Stimulated activated CD8-positive, alpha-beta memory T cell treated with anti-CD3 and anti-CD28 coated beads, Interleukin-15, amount 100 ng/mL, for 24 hours (primary cell): ENCODE measurements at places on chromosomes 12 and 14.

DNA sequence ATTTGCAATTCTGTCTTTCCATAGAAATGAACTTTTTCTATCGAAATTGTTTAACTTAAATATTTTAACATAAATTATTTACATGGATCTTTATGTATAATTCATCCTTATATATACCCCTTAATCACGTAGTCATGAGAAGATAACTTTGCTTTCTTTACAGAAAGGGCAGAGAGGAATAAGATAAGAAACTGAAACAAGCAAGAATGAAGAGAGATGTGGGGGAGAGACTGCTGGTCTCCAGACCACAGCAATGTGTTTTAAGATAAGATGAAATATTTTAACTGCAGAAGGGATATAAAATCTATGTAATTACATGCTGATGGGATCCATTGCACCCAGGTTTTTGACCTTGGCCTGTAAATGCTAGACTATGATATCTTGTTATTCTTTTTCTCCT is 34.7 kb upstream of the DNM1L start:
- DNase-seq, result no peak

GRCh38 chr12:10119066-10119465 is 10.9 kb downstream of the CLEC7A start:
- no peak for DNase-seq

DNA sequence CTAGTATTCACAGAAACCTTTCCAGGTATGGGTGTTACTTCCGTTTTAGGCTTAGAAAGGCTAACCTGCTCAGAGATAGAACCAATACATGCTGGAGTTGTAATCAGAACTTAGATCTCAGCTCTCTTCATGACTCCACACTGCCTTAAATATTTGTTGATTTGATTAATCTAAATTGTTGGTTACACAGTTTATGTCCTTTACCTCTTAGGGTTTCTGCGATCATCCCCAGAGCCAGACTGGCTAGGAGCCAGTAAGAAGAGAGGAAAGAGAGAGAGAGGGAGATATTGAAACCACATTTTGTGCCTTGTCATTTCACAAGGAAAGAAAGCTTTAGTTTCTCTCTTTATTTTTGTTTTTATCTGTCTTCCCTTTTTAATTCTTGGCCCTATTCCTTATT is 16.8 kb upstream of the MGP start:
- no peak for DNase-seq

- no peak for DNase-seq
These were observed 29.8 kb downstream of the LRRIQ1 start for GRCh38 chr12:85065837-85066482.

- DNase-seq, result no peak
These were observed 607 bp downstream of the OS9 start for GRCh38 chr12:57694459-57695019.

DNA sequence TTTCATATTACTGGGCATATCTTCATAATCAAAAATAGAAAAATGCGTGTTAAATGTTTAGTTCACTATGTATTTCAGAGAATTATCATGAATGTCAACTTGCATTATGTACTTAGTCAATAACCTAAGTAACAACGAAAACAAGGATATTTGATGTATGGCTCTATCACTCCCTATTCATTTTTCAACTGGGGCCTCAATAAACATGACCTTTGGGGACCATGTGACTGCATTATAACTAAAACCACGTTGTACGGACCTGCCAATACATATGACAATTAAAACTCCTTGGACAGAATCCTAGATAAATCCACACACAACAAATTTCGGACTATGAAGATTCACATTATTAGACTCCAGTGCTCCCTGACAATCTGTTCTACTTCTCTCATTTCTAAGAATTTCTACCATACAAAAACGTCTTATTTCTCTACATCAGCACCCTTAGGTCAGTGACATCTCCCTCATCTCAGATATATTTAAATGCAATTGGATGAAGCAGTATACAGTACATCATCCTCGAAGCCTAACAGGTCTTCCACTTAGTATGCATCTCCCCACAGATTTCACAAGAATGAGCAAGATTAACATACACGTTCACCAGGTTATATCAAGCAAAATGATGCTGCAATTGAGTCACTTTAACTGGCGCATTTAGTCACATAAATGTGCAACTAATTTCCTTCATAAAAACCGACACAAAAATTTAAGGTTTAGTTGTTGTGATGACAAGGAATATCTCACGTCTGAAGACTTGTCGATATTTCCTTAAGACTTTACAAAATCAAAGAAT is 1.5 kb downstream of the UBE2N start:
- no peak for DNase-seq

DNA sequence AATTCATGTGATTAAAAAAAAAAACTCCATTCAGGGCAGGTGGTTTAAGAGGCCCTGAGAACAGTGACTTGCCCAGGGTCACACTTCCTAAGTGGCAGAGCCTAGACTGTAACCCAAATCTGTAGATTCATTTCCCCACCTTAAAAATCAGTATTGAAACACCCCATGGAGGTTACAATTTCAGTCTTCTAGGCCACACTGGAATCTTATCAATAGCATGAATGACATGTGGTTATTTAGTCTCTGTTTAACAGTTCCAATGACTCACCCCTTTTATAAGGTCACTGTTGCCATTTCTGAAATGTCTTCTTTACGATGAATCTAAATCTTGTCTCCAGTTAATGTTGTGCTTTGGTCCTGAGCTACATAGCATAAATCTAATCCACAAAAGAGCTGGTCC is 262.3 kb upstream of the GRIP1 start:
- DNase-seq, result no peak

GRCh38 chr12:76047742-76048141 is 16.2 kb upstream of the PHLDA1 start:
- DNase-seq, result no peak

DNA sequence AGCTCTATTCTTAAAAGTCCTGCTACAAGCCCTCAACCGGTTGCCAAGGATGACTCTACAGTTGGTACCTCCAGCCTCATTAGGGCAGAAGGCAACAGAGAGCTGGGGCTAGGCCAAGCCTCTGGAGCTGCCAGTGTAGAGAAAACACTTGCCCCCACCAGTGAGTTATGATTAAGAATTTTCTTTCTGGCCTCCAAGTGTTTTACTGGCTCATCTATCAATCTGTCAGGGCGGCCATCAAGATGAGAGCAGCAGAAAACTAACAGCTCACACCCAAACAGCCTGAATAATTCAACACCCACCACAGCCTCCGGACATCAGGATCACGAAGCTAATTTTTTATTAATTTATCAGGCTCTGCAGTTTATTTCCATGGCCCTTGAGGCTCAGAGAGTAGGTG is 40.7 kb upstream of the CMKLR1 start:
- DNase-seq, result no peak

- DNase-seq, result no peak
These were observed 482.0 kb downstream of the RMST start for GRCh38 chr12:97944576-97944975.

DNA sequence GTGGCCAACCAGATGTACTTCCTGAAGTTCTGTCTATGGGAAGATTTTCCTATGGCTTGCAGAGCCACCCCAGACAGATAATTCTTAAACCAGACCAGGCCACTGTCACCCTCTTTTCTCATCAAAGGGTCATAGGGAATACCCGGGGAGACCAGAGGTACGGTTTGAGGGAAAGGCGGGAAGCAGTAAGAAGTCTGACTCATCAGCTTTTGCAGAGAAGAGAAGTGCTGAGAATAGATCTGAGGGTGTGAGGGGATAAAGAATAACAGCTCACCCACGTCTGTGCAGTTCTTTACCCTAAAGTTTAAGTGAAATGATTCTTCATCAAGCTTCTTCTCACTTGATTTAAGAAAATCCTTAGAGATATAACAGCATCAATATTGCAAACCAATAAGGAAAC is 21.3 kb upstream of the POC1B start:
- DNase-seq, result no peak

- no peak for DNase-seq
These were observed 145.0 kb downstream of the PRKCH start for GRCh38 chr14:61466249-61466904.

DNA sequence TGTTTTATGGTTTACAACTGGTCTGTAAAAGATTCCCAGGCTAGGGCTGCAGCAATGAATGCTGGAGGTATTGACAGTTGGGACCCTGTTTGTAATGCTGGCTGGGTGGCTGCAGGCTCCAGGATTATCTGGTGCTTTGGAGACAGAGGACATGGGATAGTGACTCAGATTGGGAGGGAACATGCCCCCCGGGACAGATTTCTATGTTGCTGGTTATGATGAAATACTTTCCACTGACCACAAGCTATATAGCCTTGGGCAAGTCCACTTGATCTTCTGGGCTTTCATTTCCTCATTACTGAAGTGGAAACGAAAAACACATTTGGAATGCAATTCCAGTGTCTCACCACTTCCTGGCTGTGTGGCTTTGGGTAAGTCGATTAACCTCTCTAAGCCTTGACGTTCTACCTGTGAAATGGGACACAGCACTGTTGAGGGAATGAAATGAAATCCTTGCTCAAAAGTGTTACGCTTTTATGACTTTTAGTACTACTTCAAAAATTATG is 6.3 kb upstream of the TPCN1 start:
- no peak for DNase-seq

GRCh38 chr12:53808023-53808705 is 56.4 kb upstream of the CISTR start:
- DNase-seq, result no peak

- no peak for DNase-seq
These were observed 29.6 kb upstream of the TSPAN8 start for GRCh38 chr12:71187379-71187778.

DNA sequence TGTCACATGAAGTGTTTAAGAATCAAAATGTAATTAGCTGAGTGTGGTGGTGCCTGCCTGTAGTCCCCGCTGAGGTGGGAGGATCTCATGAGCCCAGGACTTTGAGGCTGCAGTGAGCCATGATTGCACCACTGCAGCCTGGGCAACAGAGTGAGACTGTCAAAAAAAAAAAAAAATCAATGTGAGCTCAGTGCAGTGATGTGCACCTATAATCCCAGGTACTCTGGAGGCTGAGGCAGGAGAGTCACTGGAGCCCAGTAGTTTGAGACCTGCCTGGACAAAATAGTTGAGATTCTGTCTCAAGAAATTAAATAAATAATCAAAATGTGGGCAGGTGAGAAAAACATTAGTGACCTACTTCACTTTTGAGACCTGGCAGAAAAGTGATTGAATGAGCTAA is 140.0 kb downstream of the MON2 start:
- DNase-seq, result no peak

- DNase-seq, result no peak
These were observed 31.2 kb downstream of the TAS2R7 start for GRCh38 chr12:10771132-10771733.

DNA sequence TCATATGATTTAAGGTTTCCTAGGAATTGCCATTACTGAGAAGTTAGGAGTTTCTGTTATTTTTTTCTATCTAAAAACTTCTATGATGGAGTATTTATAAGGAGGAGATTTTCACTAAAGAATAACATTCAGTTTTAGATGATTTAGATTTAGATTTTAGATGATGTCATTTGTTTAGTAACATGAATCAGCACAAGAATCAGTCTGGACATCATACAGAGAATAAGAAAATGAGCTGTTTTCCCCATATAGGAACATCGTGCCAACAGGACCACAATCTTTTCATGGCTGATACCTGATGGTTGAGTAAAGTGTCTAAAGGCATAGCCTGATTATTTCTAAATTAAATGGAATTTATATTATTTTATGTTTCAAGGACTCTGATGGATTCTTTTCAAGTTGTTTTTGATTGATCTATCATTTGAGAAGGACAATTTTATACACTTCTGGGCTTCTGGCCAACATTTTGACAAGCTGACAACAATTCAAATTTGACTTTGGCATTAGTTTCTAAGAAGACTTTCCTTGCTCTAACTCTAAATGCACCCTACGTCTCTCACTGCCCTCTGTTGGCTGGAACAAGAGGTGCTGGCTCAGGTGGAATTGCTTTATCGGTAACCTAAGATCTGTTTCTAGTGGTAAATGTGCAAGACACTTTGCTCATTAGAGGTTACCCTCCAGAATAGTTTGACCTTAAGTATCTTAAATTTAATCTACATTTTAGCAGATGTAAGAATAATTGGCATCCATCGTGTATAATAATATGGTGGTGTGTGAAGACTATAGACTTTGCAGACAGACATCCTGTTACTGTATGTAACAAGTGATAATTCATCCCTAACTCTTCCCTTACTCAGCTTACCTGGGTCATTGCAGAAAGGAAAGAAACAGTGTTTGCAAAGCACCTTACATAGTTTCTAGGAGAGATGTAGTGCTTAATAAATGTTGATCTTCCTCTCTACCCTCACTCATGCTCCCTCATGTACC is 42.8 kb upstream of the CPSF6 start:
- no peak for DNase-seq

DNA sequence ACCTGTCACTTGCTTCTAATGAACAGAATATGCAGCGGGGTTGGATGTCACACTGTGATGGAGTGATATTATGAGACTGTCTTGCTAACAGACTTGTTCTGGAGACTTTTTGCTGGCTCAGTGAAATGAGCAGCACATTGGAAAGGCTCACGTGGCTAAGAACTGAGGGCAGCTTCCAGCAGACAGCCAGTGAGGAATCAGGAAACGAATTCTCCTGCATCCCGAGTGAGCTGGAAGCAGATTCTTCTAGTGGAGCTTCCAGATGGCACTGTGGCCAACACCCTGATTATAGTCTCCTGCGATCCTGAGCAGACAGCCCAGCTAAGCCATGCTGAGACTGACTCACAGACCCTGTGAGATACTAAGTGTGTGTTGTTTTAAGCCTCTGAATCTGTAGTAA is 16.1 kb upstream of the TSPAN9 start:
- no peak for DNase-seq

DNA sequence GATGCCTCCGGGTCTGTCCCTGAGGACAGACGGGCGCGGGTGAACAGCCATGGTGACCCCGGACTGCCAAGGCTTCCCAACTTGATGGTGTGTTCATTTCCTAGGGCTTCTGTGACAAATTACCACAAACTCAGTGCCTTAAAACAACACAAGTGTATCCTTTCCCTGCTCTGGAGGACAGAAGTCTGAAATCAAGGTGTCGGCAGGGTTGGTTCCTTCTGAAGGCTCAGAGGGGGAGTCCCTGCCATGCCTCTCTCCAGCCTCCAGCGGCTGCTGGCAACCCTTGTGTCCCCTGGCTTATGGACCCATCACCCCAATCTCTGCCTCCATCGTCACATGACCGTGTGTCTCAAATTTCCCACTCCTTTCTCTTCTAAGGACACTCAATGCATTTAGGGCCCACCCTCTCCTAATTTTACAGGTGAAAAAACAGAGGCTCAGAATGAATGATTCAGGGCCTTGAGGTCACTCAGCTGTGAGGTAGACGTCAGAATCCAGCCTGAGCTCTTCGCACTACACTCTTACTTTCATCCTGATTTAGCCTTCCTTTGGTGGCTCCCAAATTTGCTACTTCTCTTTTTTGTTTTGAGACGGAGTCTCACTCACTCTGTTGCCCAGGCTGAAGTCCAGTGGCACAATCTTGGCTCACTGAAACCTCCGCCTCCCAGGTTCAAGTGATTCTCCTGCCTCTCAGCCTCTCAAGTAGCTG is 45.4 kb downstream of the VCPKMT start:
- no peak for DNase-seq

DNA sequence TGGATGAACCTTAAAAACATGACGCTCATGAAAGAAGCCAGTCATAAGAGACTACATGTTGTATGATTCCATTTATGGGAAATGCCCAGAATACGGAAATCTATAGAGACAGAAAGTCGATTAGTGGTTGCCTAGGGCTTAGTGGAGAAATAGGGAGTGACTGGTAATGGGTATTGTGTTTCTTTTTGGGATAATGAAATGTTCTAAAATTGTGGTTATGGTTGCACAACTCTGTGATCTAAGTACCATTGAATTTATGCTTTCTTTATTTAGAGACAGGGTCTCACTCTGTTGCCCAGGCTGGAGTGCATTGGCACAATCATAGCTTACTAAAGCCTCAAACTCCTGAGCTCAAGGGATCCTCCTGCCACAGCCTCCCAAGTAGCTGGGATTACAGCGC is 8.0 kb downstream of the RBMS2 start:
- DNase-seq, result no peak

GRCh38 chr12:44031472-44032185 is 195.7 kb downstream of the TMEM117 start:
- DNase-seq, result no peak
